WTC11 (cell line): ENCODE measurements at places on chromosomes 7 and 10.

DNA sequence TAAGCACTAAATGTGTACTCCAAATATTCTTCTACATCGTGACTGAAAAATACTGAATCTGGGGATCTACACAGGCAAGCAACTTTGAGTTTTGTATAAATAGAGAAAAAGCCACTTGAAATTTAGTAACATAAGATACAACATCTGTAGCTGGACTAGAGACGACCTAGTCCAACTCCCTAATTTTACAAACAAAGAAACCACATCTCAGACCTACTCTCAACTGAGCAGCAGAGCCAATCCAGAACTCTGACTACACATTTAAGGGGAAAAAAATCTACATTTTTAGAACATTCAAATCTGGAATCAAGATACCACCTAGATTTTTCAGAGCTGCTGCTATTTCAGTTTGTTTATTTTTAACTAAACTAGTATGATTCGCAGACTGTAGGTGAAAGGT is 88.9 kb downstream of the CABCOCO1 start:
- no peak for DNase-seq

DNA sequence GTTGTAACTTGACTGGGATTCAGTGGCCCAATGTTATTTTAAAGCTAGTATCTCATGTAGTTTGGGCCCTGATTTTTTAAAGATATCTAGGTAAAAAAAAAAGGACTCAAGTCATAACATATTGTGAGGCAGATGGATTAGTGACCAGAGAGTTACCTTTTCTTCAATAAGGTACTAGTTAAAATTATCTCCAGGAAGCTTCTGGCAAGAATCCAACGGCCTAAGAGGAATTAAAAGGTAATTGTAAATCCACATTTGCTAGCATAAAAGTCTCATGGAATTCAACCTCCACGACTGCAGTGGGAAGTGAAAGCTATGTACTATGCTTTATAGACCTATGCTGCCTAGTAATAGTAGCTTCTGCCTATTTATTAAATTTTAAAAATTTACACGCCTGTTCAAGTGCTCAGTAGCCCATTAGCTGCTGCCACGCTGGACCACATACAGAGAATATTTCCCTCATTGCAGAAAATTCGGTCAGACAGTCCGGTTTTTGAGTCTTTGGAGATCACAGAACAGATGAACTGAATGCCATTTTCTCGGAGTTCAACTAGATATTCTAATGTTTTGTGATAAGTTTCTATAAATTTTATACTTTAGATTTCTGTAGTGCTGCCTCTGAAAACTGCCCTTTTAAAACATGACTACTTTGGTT is 118.4 kb downstream of the NSUN6 start:
- no peak for DNase-seq

- no peak for DNase-seq
Observed at GRCh38 chr10:89210794-89211425, 3.8 kb upstream of the CH25H start.

DNA sequence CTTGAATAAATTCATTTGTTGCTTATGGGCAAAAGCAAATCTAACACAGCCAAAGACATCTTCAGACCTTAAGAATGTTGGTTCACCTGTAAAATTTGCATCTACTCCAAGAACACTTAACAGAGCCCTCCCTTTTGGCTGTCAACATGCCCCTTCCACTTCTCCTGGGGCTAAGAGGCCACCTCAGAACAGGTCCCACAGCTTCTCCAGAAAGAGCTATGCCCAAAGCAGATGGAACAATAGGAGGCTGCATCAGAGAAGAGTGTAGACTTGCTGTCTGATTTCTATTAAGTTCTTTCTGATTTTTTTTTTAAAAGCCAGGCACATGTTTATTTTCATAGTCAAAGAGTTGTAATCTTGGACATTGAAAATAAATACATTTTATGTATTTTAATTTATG is 26.1 kb upstream of the TRIL start:
- no peak for DNase-seq

DNA sequence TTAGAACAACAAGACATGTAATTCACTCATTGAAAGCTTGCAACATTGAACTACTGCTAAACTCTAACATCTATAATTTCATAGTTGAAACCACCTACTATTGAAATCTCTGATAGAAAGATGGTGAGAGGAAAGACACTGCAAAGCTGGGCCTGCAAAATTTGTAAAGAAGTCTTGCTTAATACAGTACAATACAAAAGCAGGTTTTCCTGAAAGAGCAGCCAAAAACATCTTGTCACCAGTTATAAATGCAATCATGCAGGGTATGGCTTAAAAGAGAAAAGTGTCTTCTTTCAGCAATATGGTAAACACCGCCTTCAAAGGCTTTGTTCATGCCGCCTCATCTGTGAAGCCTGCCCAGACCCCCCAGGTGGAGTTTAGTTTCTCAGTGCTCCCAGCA is 109.2 kb downstream of the ANK3 start:
- DNase-seq: no peak

GRCh38 chr10:97003151-97003803 is 171.2 kb downstream of the LCOR start:
- DNase-seq: no peak

DNA sequence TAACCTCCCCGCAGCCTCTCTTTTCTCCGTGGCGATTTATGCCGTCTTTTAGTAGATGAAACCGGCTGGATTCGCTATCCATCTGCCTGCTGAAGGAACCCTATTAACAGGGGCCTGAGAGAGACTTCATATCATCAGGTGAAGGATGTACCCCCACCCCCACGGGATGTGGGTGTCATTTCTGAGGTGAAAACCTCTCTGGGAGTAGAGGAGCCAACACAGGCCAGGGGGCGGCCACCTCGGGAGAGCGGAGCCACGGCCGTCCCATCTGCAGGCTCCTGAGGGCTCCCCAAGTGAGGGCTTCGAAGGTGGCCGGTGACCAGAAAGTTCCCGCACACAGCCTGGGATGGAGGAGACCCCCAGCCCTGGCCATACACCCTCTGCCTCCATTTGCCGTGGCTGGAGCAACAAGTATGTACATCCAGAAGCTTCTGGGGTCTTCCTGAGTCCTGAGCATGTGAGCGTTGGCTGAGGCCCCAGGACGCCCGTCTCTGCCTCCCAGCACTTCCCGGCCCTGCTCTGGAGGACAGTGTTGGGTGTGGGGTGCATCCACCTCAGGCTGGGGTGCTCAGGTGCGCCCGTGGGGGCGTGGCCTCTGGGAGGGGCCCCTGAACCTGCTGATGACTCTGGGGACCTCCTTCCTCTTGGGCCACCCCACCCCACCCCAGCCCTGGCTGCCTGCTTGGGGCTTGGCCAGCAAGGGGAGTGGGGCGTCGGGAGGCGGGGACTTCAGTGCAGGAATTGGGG is 84.7 kb downstream of the NKX6-2 start:
- DNase-seq: no peak

DNA sequence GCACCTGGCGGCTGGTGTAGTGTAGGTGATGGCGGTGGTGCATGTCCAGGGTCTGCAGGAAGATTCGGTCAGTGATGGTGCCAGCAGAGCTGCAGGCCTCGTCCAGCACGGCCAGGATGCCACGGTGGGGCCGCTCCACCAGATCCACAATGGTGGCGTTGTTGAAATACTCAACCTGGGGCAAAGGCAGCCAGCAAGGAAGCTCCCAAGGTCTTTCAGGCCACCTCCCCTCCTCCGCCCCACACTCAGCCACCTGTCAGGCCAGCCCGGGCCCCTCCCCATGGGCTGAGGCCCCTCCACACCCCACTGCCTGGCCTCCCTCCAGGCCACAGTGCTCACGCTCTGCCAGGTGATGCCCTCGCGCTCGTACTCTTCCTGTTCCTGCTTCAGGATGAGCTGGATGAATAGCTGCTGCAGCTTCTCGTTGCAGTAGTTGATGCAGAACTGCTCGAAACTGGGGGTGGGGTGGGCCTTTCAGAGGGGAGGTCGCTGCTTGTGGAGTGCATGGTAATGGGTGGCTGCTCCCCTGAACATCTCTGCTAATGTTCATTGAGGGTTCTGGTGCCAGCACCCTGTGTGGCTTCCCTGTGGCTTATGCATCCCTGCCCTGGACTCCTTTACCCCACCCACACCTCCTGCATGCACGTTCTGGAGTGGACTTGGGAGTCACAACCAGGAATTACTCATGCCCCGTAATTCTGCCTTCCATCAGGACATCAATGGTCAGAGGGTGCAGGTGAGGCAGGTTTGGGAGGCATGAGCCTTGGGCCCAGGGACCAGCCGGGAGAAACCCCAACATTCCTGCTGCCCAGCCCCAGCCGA is 8.9 kb downstream of the MYO1G start:
- no peak for DNase-seq

- no peak for DNase-seq
Observed at GRCh38 chr7:155289949-155290501, 7.7 kb upstream of the INSIG1 start.

- no peak for DNase-seq
Observed at GRCh38 chr7:104410742-104411141, 82.3 kb downstream of the LHFPL3 start.

DNA sequence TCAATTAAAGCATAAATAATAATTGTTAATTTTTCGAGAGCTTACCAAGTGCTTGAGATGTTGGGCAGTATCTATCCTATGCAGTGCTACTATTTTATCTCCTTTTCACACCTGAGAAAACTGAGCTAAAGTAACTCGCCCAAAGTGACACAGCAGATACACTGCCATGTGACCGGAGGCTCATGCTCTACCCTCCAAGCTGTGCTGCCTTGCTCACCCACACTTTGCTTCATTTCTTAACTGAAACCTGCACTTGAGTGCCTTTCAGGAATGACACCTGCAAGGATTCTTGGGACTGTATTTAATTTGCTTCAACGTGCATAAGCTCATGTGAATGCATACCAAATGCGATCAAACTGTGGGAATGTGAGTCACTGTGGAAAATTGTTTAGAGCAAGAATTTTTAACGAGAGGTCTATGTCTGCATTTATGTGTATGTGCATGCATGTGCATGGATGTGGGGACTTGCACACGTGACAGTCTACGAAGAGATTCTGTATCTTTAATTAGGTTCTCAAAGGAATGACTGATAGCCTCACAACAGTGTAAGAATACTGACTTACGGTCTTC is 119.2 kb downstream of the ADCYAP1R1 start:
- no peak for DNase-seq

DNA sequence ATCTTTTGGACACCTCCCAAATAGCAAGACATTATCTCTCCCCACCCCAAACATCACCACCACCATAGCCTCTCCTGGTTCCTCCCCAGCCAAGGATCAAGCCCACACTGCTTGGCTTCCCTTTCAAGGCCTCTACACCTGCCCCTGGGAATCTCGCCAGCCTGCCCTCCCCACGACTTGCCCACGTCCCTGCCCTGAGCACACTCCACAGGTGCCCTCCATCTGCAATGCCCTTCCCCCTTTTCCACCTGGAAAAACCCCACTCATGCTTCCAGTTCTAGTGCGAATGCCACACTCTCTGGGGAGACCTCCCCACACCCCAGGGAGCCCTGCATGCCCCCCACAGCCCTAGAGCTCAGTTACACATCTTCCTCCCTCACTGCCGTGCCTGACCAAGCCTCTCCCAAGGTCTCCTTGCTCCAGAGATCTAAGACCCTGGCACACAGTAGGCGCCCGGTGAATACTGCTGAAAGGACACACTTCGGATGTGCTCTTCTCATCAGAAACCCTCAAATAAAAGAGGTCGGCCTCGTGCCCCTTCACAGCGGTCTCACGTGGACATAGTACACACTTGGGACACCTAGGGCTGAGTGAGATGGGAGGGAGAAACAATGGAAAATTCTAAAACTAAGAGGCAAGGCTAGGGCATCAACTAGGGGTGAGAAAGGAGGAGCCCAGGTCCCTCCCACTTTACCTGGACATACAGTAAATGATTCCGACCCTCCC is 91.4 kb downstream of the DLG5 start:
- no peak for DNase-seq

DNA sequence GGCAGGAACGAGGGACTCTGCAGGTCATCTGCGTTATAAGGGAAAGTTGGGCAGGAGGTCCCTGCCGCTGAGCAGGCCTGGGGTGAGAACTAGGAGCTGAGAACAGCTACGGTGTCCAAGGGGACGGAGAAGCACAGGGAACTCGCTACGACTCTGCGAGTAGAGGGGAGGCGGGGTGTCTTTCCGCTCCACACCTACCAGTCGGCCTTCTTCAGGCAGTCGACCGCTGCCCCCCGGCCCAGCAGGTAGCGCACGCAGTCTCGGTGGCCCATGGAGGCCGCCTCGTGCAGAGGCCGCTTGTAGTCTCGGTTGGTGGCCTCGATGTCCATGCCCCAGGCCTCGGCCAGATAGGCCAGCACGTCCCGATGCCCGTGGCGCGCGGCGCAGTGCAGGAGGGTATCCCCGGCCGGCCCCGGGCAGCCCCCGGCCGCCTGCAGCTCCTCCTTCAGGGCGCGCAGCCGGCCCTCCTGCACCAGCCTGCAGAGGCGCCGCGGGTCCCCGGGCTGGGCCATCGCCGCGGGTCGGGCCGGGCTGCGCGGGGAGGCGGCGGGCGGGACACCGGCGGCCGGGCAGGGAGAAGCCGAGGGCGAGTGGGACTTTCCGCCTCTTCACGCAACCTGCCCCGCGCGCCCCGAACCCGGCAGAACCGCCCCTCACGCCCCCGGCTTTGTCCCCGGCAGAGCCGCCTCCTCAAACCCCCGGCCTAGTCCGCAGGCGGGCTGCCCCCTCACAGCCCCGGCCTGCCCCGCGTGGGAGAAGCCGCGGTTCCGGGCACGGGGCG is 660 bp downstream of the ANKRD16 start:
- DNase-seq: peak; percentile 60

DNA sequence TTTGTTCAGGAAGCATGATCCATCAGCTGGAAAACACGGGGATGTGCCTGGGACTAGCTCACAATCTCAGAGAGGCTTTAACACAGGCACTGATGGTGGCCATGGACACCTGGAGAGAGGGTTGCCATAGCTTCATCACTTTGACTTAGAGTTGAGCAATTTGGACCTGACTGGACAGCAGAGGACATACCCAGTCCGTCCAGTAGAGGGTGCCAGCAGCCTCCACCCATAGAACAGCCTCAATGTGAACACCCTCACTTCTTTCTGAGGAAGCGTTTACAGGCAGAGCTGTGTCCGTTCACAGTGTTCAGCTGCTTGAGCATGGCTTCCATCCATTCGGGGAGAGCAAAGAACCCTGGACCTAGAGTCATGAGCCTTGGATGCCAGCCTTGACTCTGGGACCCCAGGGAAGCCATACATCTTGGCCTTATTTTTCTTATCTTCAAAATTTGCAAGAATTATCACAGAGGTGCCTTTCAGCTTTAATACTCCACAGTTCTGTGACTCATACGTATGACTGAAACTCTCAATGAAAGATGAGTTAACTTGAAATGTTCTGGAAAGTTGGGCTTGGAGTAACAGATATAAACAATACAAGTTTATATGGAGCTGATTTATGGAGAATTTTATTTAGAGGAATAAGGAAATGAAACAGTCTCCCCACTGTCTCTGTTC is 302.9 kb upstream of the PODXL start:
- DNase-seq: peak; percentile 83

DNA sequence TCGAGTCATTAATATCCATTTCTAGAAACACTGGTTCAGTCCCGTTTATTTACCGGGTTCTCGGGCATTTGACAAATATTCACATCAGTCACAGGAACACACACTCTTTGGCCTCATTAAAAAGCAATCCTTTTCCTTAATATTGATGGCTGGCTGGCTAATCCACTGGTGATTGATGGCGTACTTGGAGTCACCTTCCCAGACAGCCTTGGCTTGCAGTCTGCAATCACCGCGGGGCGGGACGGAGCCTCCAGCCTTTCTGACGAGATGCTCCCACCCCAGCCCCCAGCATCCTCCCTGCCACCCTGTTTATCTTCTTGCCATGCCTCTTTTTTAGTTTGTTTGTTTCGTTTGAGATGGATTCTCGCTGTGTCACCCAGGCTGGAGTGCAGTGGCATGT is 36.6 kb downstream of the SRRM3 start:
- no peak for DNase-seq

- DNase-seq: no peak
Observed at GRCh38 chr7:85708221-85708620, 521.4 kb upstream of the SEMA3D start.

- DNase-seq: no peak
Observed at GRCh38 chr7:66182920-66183319, 22.2 kb upstream of the TPST1 start.
